K562 (cell line): ENCODE measurements at places on chromosomes 2 and 18.

DNA sequence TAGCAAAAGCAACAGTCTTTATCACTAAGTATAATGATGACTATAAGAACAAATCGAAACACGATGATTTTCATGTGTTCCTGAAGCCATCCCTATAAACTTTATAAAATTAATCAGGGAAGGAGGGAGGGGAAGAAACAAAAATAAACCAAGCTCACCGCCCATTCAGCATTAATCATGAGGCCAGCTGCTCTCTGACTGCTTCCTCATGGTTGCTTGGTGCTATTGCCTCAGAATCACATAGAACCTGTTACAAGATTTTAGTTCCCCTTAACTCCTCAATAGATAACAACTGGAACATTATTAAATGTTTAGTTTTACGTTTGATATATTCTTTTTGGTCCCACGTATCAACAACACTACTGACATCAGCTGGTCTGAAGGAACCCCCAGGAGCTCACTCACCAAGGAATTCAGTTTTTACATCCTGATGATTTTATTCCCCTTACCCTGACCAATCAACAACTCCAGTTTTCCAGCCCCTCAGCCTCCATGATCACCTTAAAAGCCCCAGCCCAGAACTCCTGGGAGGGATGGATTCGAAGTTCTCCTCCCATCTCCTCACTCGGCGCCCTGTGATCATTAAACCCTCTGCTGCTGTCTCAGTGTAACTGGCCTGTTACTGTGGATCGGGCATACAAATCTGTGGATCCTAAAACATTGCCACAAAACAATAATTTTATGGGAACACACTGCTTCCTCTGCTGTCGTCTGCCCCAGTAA, 10.6 kb upstream of the HNRNPLL start:
- no peak for DNase-seq

DNA sequence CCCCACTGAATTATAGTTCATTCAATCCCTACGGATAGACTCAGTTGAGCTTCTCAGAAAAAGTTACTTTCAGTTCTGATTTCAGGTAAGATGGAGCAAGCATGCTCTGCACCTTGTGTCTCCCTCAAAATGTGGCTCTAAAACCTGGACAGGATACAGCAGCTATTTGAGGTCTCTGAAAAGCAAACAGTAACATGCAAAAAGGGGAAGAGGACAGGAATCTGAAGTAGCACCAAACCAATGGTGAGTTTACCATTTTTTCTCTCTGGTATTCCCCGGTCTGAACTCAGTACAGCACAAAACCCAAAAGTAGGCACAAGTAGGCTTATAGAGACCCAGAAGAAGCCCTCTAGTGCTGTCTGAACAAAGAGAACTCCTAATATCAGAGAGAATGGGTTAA, 34.1 kb downstream of the LANCL1 start:
- DNase-seq: no peak

DNA sequence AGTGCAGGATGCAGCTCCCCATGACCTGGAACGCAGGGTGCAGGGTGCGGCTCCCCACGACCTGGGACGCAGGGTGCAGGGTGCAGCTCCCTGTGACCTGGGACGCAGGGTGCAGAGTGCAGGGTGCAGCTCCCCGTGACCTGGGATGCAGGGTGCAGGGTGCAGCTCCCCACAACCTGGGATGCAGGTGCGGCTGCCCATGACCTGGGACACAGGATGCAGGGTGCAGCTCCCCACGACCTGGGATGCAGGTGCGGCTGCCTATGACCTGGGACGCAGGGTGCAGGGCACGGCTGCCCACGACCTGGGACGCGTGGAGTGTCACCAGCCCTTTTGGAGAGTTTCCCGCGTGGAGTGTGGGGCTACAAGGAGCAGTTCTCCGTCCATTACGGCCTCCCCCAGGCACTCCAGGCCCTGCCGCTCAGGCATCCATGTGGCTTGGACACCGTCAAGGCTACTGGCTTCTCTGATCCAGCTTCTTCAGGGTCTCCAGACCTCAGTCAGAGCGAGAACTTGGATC, 38.7 kb downstream of the PXDN start:
- DNase-seq: no peak

GRCh38 chr2:199216253-199216652, 241.5 kb downstream of the SATB2 start:
- no peak for DNase-seq

DNA sequence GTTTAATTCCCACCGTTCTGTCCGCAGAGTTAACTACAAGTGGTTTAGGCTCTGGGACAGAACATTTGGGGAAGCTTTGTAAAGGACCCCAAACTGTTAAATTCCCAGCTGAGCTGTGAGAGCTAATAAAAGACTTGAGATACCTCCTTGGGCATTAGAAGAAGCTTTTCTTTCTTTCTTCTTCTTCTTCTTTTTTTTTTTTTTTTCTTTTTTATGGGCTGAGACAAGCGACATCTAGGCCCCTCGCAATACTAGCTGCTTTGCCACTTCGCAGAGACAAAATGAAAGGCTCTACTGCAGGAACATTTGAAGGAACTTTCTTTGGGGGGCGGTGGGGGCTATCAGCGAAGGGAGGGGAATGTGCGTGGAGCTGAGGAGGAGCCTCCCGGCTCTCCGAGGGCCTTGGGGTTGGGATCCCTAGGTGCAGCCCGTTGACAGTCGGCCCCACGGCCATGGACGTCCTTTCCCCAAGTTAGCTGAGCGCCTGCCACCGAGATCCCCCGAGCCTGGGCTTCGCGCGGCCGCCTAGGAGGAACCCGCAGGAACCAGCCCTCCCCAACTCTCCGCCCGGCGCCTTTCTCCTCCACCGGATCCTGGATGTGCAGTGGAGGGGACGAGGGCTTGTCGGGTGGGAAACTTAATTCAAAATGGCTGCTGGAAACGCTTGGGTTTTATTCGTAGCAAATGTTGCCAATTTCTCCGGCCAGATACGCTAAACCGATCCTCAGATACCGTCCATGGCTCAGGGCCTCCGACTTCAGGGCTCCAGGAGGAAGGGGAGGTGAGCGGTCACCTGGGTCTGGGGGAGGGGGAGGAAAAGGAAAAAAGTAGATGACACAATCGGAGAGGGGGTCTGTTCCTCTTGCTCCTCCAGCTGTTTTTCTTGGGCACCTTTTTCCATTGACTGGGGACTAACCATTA, 4.2 kb downstream of the MEIS1 start:
- no peak for DNase-seq

DNA sequence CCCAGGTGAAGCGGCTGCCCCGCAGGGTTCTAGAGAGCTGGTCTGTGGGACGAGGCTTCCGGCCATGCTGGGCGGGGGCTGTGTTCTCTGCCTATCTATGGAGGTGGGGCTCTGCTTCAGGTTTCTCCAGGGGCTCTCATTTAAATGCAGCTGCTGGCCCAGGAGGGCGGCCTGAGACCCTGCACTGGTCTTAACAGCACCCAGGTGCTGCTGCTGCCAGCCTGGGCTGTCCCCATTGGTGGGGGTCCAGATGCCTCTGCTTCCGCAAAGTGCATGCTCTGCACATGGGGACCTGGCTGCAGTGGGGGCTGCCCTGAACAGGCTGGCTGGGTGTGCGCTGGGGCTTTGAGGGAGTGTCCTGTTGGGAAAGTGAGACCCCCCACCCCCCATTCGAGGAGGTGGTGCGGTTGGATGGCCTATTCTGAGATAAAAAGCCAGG, 29.7 kb upstream of the ALLC start:
- no peak for DNase-seq

- peak; percentile 12 for DNase-seq
Measured at GRCh38 chr2:78778756-78779510, 246.6 kb upstream of the REG3G start.

DNA sequence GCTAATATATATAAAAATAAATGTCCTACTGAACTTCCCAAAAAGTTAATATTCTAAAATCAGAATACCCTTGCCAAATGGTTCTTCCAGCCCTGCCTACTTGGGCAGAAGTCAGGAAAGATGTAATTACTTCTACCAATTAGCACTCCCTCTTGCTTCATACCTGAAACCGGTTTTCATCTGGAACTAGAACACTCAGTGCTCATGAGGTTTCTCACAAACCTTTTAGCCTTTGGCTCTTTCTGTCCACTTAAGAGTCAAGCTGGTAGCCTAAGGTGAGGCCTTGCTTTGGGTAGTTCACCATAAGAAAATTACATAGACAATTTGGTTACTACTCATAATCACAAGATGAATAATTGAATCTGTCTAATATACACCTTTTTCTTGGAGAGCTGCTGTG, 4.1 kb downstream of the DSG3 start:
- no peak for DNase-seq

GRCh38 chr2:235690809-235691450, 197.1 kb downstream of the AGAP1 start:
- no peak for DNase-seq

DNA sequence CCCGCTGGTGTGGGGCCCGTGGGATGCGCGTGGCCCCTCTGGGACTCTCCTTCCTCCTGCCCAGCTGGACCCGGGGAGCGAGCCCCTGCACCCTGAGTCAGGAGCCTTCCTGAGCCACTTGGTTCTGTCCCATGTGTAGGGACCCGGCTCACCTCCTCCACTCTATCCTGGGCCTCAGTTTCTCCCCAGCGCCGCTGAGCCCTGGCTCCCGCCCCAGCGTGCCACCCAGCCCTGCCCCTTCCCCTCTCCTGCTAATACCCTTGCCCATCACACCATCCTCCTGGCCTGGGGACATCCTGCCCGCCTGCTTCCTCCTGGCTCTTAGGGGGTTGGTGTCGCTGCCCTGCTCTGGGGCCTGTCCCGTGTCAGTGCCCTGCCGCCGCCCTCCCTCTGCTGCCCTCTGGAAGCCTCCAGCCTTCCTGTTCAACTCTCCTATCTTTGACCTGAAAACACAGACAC, 24.8 kb downstream of the GPC1 start:
- DNase-seq: no peak

GRCh38 chr18:23538870-23539269, 35.6 kb downstream of the RMC1 start:
- no peak for DNase-seq

DNA sequence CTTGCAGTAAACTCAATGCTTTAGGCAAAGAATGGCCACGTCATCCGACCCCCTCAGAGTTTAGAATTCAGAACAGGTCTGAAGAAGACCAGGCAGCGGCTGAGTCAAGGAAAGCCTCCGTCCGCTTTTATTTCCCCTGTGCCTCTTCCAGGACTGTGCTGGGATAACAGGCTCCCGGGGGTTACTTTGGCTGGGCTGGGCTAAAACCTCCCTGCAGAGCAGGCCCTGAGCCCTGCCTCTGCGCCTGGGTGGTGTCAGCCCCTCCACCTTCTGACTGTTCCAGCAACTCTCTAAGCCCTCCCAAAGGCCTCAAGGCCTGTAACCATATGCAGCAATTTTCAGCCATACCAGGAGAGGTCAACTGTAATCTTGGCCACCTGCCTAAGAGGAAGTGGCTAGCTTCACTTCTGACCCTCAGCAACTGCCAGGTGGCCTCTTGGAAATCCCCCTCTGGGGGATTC, 166.5 kb downstream of the RPIA start:
- DNase-seq: no peak

DNA sequence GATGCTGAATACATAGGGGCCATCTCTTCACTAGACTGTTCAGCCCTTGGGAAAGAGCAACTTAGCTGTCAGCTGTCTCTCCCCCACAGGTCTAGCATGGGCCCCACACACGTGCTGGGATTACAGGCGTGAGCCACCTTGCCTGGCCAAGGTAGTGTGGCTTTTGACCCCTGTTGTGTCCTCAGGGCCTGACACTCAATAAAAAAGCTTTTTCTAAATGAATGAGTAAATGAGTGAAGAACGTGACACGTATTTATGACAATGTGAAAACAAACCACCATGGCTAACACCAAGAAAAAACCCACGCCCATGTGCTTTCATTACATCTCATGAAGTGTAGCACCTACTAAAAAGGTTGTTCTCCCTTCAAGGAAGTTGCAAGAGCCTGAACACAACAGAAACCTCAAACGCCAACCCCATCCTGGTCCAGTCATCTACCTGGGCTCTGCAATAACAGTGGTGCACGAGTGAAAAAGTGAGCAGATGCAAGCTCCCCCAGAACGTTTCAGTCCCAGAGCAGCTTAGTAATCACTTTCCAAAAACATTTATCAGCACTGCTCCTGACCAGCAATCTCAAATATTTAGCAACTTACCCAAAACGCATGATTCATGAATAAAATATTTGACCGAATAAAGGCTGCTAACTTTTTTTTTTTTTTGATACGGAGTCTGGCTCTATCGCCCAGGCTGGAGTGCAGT, 3.4 kb downstream of the WDFY1 start:
- no peak for DNase-seq

GRCh38 chr2:221541131-221541735, 30.9 kb downstream of the EPHA4 start:
- no peak for DNase-seq

- DNase-seq: no peak
Measured at GRCh38 chr2:108224022-108224421, 15.7 kb upstream of the SULT1C3 start.

GRCh38 chr18:51070545-51070944, 40.5 kb downstream of the SMAD4 start:
- no peak for DNase-seq

GRCh38 chr18:25827961-25828561, 262.4 kb downstream of the SS18 start:
- no peak for DNase-seq

- DNase-seq: peak; percentile 80
Measured at GRCh38 chr2:80154231-80154915, 150.2 kb downstream of the LRRTM1 start.

DNA sequence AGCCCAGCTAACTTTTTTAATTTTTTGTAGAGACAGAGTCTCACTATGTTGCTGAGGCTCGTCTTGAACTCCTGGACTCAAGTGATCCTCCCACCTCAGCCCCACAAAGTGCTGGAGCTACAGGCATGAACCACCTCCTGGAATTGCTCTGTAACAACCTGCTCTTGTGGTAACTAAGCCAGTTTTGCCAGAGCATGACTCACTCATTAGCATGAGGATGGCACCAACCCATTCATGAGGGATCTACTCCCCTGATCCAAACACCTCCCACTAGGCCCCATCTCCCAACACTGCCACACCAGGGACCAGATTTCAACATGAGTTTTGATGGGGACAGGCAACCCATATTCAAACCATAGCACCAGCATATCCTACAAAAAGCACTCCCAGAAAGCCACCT, 348.9 kb upstream of the RAB12 start:
- DNase-seq: no peak

- DNase-seq: no peak
Measured at GRCh38 chr2:38194751-38195150, 118.8 kb upstream of the CYP1B1 start.

- DNase-seq: no peak
Measured at GRCh38 chr2:134413430-134413829, 159.6 kb downstream of the MGAT5 start.

GRCh38 chr2:3779496-3780049, 76.2 kb downstream of the DCDC2C start:
- no peak for DNase-seq

- peak; percentile 20 for DNase-seq
Measured at GRCh38 chr2:110741491-110741980, 9.2 kb downstream of the ACOXL start.
